Lung microvascular endothelial cell (primary cell): ENCODE measurements at places on chromosomes 3 and 15.
A peak's percentile ranks its signal among the peaks of the same experiment; 100 is the strongest.

- no peak for DNase-seq
Observed at GRCh38 chr3:30811151-30811795, 83.2 kb downstream of the GADL1 start.

- DNase-seq = peak; percentile 79
Observed at GRCh38 chr15:39587096-39587721, 6.3 kb downstream of the THBS1 start.

- DNase-seq = peak; percentile 46
Observed at GRCh38 chr3:190701096-190701532, 161.4 kb downstream of the GMNC start.

- no peak for DNase-seq
Observed at GRCh38 chr3:62872318-62872717, 2.9 kb downstream of the CADPS start.

- DNase-seq = no peak
Observed at GRCh38 chr3:119872773-119873172, 90.9 kb downstream of the NR1I2 start.

- no peak for DNase-seq
Observed at GRCh38 chr3:47594792-47595191, 16.1 kb upstream of the CSPG5 start.
